Type B pancreatic cell (in vitro differentiated cells): ENCODE measurements at places on chromosomes 12 and 14. TPM values are rescaled to one million over a fixed set of nuclear protein-coding genes. Genes with fewer than 3 reads are reported as not detected.

DNA sequence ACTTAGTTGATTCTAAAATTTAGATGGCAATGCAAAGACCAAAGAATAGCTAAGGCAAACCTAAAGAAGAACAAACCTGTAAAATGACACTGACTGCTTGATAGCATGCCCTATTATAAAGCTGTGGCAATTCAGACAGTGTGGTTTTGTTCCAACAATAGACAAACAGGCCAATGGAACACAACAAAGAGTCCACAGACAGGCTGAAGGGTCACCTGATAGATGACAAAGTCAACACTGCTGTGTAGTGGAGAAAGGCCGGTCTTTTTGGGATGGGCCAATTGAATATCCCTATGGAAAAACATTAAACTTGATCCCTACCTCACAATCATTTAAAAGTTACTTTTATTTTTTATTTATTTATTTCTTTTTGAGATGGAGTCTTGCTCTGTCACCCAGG, 33.8 kb upstream of the SLC25A3 start:
- no peak overlapping the region for H3K27ac ChIP-seq
- no peaks in the 10 kb centered on the region for H3K27me3 ChIP-seq
- no peaks in the 10 kb centered on the region for H3K4me1 ChIP-seq
- no peak overlapping the region for H3K4me3 ChIP-seq

- DNase-seq = no peak
- peaks cover 27% of the 10 kb centered on the region for H3K27me3 ChIP-seq
- no peak overlapping the region for H3K4me3 ChIP-seq
- H3K27ac ChIP-seq = no peak overlapping the region
- H3K4me1 ChIP-seq = no peaks in the 10 kb centered on the region
Measured at GRCh38 chr14:70086685-70087379, 101.9 kb downstream of the SLC8A3 start.

LHX5 gene
- 0.12 TPM in 1 of 2 replicates, not detected in the other for total RNA-seq

KLHL33 gene
- not detected in 2 replicates for total RNA-seq

GRCh38 chr14:54483846-54484245, 4.9 kb downstream of the GMFB start:
- H3K4me1 ChIP-seq = peaks cover 20% of the 10 kb centered on the region
- no peak overlapping the region for H3K27ac ChIP-seq
- peak overlapping the region; percentile 14 for H3K4me3 ChIP-seq
- DNase-seq = no peak

MCRS1 gene
- 60.6 and 61.8 TPM in 2 replicates for total RNA-seq

DNA sequence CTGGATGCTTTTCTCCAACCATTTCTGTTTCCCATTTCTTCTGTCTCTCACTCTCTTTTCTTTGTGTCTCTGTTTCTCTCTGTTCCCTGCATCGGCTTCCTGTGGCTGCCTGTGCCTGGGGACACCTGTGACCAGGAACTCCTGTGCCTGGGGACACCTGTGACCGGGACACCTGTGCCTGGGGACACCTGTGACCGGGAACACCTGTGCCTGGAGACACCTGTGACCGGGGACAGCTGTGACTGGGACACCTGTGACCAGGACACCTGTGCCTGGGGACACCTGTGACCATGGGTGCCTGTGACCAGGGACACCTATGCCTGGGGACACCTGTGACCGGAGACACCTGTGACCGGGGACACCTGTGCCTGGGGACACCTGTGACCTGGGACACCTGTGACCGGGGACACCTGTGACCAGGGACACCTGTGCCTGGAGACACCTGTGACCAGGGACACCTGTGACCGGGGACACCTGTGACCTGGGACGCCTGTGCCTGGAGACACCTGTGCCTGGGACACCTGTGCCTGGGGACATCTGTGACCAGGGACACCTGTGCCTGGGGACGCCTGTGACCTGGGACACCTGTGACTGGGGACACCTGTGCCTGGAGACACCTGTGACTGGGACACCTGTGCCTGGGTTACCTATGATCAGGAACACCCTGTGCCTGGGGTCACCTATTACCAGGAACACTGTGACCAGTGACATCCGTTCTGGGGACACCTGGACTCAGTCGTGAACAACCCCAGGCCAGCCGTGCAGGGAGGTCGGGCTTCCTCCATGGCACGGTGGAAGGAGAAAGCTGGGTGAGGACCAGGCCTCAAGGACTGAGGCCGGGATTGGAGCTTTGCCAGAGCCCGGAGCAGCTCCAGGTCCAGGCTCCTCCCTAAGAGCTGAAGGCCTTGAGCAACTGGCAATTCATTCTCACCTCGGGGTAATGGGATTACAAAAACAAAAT, 23.4 kb upstream of the FBRSL1 start:
- DNase-seq = no peak
- H3K4me3 ChIP-seq = no peak overlapping the region
- peaks cover 26% of the 10 kb centered on the region for H3K27me3 ChIP-seq
- no peak overlapping the region for H3K27ac ChIP-seq
- peaks cover 14% of the 10 kb centered on the region for H3K4me1 ChIP-seq
- no peaks in the 10 kb centered on the region for H3K36me3 ChIP-seq

- H3K27ac ChIP-seq = no peak overlapping the region
- H3K4me3 ChIP-seq = no peak overlapping the region
- no peaks in the 10 kb centered on the region for H3K4me1 ChIP-seq
- peaks cover 14% of the 10 kb centered on the region for H3K27me3 ChIP-seq
Measured at GRCh38 chr12:2560356-2560755, 234.4 kb upstream of the FKBP4 start.

- peaks cover 4% of the 10 kb centered on the region for H3K36me3 ChIP-seq
- no peak overlapping the region for H3K4me3 ChIP-seq
- H3K27me3 ChIP-seq = no peaks in the 10 kb centered on the region
- DNase-seq = no peak
- no peak overlapping the region for H3K27ac ChIP-seq
Measured at GRCh38 chr12:104641862-104642261, 185.1 kb downstream of the CHST11 start.

GRCh38 chr14:74478996-74479635, 14.0 kb downstream of the NPC2 start:
- no peak overlapping the region for H3K4me3 ChIP-seq
- no peak for DNase-seq
- H3K27ac ChIP-seq = no peak overlapping the region

GRCh38 chr14:24804552-24805212, 170.7 kb upstream of the GZMB start:
- H3K4me1 ChIP-seq = peaks cover 13% of the 10 kb centered on the region
- H3K27me3 ChIP-seq = no peaks in the 10 kb centered on the region
- H3K27ac ChIP-seq = peak overlapping the region; percentile 29
- H3K4me3 ChIP-seq = no peak overlapping the region
- H3K36me3 ChIP-seq = peaks cover 4% of the 10 kb centered on the region

DNA sequence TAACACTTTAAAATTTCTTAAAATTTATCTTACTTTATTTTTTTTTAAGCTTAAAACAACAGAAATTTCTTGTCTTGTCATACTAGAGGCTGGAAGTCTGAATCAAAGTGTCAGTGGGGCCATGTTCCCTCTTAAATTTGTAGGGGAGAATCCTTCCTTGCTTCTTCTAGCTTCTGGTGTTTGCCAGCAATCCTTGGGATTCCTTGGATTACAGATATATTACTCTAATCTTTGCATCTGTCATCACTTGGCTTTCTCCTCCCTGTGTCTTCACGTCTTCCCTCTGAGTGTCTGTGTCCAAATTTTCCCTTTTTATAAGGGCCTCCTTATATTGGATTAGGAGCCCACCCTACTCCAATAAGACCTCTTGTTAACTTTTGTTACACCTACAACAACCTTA, 135.6 kb upstream of the PTPRB start:
- DNase-seq = no peak
- H3K27me3 ChIP-seq = no peaks in the 10 kb centered on the region
- H3K36me3 ChIP-seq = no peaks in the 10 kb centered on the region
- no peaks in the 10 kb centered on the region for H3K4me1 ChIP-seq
- no peak overlapping the region for H3K27ac ChIP-seq

DNA sequence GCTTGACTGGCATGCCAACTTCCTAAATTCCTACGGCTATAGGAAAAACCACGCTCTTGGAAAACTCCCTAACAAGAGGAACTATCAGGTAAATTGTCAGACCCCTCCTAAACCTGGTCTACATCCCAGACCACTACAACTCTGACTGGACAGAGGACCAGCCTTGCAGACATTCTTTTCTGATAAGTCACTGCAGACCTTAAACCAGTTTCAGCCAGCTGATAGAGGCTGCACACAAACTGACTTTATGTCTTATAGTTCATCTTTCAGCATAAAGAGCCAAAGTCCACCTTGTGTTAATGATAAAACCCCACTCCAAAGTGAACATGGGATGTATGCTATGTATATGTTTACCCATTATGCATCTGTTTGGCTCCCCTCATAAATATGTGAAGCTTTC, 166.6 kb downstream of the KTN1 start:
- no peak for DNase-seq
- H3K4me1 ChIP-seq = peaks cover 25% of the 10 kb centered on the region
- H3K4me3 ChIP-seq = no peak overlapping the region
- H3K27ac ChIP-seq = peak overlapping the region; percentile 57

DNA sequence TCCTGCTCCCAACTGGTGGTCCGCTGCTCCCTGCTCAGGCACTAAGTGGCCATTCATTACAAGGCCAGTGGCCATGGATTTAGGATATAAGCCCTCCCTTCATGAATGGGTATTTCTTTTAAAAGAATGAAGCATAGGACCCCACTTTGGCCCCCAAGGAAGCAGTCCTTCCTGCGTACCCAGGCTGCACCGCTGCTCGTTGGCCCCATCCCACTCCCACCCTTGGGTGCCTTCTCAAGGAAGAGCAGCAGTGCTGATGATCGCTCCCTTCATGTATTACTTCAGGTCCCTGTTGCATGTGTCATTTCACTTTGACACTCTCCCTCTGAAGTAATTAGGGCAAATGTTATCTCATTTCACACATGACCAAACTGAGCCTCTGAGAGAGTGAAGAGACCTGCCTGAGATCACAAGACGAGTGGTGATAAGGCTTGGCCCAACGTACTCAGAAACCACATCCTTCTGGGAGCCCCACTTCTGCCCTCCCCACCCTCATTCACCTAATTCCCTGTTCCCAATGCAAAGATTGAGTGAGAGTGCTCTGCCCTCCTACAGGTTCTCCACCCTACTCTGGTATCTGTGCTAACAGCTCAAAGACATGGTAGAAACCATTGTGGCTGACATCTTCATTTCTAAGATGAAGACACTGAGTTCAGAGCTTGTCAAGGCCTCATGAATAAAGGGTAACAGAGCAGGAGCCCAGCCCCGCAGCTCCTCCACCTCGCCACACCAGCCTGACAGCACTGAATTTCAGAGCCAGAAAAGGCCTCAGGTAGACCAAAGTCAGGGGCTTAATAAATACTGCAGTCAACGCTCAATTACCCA, 10.3 kb upstream of the KRT2 start:
- H3K4me1 ChIP-seq = no peaks in the 10 kb centered on the region
- no peaks in the 10 kb centered on the region for H3K36me3 ChIP-seq
- DNase-seq = no peak
- H3K4me3 ChIP-seq = no peak overlapping the region

DNA sequence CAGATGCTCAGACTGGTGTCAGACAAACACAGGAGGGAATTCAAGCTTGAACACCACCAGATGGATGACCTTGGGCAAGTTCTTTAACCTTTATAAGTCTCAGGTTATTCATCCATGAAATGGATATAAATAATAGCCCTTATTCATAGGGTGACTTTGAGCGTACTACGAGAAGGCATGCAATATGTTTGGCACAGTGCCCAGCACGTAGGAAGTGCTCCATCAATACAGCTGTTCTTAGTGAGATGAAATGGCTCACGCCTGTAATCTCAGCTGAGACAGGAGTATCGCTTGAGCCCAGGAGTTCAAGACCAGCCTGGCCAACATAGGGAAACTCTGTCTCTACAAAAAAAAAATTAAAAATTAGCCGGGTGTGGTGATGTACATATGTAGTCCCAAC, 84.8 kb upstream of the FICD start:
- no peaks in the 10 kb centered on the region for H3K4me1 ChIP-seq
- no peak overlapping the region for H3K4me3 ChIP-seq
- H3K36me3 ChIP-seq = no peaks in the 10 kb centered on the region
